Epithelial cell of esophagus (primary cell): ENCODE measurements at places on chromosomes 16 and 17.

- no peak for DNase-seq
Observed at GRCh38 chr17:17081304-17081940, 39.2 kb downstream of the MPRIP start.

DNA sequence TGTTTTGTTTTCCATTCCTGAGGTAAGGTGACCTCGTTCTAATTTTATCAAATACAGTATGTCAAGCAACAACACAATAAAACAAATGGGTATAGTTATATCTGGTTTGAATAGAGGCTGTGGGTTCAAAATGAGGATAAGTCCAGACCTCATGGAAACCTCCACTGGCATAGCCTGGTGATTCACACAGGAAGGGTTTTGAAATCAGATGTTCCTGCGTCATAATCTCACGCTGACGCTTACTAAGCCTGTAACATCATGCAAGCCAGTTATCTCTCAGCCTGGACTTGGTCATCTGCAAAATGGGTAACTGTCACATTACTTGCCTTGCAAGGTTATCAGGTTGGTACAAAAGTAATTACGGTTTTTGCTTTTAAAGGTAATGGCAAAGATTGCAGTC, 1056.3 kb upstream of the EEF2KMT start:
- DNase-seq: no peak

DNA sequence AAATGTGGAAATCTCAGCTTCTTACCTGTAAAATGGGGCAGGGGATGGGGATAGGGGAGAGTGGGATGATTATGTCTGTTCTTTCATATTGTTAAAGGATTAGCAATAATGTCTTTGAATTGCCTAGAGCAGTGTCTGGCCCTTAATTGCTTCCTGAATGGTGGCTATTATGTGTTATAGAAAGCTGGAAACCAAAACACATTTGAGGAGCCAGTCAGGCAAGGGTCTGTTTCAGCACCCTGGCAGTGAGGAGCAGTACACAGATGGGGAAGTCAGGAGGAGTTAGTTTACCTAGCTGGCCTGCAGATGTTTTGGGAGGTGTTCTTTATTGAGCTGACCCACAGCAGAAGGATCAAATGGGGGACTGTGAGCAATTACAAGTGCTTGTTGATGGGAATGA, 63.0 kb downstream of the NUP93 start:
- DNase-seq: no peak

GRCh38 chr16:82763371-82763770, 136.6 kb downstream of the CDH13 start:
- DNase-seq: no peak

DNA sequence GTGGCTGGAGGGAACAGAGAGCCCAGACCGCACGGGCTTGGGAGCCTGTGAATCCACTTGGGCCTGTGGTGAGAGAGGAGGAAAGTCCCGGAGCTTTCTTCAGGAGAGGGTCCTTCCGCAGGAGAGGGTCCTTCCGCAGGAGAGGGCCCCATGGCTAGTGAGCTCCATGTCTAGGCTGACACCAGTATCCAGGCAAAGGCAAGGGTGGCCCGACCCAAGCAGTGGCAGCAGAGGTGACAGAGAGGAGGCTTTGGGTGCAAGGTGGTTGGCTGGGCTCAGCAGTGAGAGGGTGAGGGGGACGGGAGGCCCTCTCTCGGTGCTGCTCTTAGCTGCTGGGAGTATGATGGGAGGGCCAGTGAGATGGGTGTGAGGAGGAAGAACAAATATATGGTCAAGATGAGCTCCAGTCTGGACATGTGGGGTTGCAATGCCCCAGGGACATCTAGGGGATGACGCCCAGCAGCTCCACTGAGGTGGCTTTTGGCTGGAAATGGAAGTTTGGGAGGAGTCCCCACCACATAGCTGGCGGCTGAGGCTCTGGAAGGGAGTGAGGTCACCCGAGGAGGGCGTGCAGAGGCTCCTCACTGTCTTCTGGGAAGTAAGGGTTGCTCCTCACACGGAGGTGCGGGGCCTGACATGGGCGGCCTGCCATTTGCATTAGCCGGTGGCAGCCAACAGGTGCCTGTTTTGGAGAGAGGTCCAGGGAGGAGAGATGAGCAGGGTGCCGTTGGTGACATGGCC, 2.3 kb upstream of the HSD3B7 start:
- DNase-seq: peak; percentile 37

GRCh38 chr16:19948186-19949104, 63.8 kb upstream of the GPRC5B start:
- DNase-seq: no peak

GRCh38 chr16:57700781-57701551, 6.4 kb downstream of the DRC7 start:
- DNase-seq: no peak

DNA sequence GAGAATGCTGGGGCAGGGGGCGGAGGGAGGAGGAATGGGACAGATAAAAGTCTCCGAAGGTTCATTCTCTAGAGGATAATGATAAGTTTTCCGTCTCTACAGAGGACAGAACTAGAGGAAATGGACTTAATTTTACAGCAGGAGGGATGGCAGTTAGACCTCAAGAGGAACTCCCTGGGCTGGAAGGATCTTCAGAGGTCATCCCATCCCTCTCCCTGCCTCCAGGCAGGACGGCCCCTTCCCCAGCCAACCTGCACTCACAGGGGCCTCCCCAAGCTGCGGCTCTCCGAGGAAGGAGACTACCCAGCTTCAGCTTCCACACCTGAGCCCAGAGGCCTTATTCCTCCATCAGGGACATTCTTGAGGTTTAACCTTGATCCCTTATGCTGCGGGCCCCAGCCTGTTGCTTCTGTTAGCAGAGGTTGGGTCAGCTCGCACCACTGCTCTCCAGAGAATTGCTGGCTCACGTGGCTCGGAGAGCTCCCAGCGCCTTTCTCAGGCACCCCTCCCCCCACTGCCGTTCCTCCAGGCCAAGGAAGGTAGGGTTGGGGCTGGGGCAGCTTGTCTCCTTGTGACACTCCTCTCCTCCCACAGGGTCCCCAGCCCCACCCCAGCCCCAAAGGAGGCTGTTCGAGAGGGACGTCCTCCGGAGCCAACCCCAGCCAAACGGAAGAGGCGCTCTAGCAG, 8.5 kb downstream of the ELOB start:
- DNase-seq: peak; percentile 75

GRCh38 chr17:29115961-29116803, 64.0 kb downstream of the MYO18A start:
- peak; percentile 49 for DNase-seq

DNA sequence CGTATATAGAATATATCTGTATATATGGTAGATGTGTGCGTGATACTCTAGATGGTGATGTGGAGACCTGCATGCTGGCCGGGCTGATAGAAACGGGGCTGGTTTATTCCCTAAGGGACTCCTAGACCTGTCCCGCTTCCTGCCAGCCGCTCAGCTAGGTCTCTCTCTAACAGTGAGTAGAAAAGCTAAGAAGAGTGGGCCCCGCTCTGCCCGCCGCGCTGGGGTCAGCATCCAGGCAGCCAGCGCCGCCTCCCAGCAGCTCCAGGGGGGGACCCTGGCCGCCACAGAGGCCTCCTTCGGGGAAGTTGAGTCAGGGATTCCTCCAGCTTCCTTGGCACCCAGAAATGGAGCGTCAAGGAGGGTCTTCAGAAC, 9.4 kb downstream of the CYGB start:
- DNase-seq: no peak
